ENCODE measurements at places on chromosomes 1 and 21.

- no peak for DNase-seq
These were observed at the start of gene SERINC2 for GRCh38 chr1:31412732-31413404. SERINC2 (plus strand) TSS chr1:31413213; CDS start chr1:31413266, 53 bp downstream.

GRCh38 chr1:25990702-25991395, 7.0 kb downstream of the PAFAH2 start:
- peak; percentile 68 for DNase-seq

GRCh38 chr1:3480369-3480719, 25.9 kb downstream of the ARHGEF16 start:
- DNase-seq, result no peak

GRCh38 chr1:89550995-89551394, 26.4 kb downstream of the LRRC8B start:
- DNase-seq, result no peak

- no peak for DNase-seq
These were observed 20.4 kb downstream of the SSX2IP start for GRCh38 chr1:84669831-84670230.

DNA sequence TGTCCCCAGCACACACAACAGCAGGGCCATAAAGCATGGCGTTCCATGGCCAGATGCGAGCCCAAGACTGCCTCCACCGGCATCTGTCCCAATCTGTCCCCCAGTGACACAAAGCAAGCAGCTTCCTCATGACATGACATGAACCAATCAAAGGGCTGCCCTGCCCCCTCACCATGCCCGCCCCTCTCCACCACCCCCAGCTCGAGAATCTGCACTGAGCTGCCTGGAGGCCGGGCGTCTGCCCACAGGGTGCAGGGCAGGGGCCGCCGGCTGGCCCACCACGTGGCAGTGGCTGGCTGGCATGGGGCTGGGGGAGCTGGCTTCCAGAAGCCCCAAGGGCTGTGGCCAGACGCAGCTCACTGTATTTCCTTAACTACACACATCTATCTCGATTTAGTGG, 27.8 kb downstream of the WNT9A start:
- no peak for DNase-seq

DNA sequence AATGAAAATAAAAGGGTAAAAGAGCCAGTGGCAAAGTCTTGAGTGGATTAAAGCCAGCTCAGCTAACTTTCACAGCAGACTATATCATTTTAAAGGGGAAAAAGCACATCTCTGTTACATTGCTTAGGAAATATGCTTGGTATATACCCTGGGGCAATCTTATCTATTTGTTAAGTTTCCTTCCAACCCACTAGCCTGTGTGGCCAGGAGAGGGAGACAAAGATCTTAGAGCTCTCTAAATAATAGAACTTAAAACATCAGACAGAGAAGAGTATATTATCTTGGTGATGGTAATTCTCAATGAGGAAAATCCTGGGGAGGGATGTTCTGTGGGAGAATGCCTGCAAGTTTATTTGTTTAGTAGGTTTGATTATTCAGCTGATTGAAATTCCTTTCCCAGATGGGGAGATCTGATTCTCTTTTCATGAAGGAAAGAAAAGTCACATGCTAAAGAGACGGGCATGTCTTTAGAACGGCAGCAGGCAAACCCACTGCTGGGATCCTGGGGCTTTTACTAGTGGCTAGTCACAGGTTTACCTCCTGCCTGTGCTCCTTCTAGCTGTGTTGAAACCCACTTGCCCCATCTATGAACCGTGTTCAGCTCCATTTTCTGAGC, 3.6 kb downstream of the KCNE2 start:
- peak; percentile 56 for DNase-seq

GRCh38 chr1:244118109-244118761, 67.2 kb downstream of the ZBTB18 start:
- no peak for DNase-seq

GRCh38 chr21:35697321-35697808, 363.0 kb downstream of the SETD4 start:
- DNase-seq, result no peak

DNA sequence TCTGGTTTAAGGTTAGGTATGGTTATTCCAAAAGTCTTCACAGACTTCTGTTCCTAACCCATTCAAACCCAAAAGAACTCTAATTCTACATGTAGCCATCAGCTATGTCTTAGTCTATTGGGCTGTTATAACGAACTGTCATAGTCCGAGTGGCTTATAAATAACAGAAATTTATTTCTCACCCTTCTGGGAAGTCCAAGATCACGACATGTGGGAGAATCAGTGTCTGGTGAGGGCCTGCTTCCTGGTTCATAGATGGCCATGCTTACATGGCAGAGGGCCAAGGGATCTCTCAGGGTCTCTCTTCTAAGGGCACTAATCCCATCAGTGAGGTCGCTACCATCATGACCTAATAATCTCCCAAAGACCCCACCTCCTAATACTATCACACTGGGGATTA, 103.0 kb upstream of the PPP2R5A start:
- no peak for DNase-seq

- no peak for DNase-seq
These were observed 3.4 kb downstream of the HCRTR1 start for GRCh38 chr1:31620631-31621497.

DNA sequence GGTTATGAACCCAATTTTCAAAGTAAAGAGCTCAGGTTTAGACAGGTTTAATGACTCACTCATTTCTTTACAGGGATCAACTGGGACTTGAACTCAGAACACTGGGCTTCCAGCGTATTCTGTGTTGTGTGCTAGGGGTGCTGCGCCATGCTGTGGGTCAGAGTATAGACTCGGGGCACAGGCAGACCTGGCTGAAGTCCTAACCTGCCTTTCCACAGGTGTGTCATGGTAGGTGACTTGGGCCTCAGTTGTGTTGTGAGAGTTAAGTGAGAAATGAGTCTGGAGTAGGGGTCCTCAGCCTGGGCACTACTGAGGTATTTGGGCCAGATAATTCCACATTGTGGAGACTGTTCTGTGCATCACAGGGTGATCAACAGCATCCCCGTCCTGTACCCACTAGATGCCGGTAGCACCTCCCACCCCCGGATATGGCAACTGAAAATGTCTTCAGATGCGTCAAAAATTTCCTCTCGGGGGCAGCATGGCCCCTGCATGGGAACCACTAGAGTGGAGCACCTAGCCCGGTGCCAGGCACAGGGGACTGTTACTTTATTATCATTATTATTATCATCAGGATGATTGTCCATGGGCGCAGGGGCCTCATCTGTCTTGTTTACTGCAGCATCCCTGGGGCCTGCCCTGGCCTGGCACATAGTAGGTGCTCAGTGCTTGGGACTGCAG, 575.5 kb downstream of the PTPRU start:
- DNase-seq, result no peak

DNA sequence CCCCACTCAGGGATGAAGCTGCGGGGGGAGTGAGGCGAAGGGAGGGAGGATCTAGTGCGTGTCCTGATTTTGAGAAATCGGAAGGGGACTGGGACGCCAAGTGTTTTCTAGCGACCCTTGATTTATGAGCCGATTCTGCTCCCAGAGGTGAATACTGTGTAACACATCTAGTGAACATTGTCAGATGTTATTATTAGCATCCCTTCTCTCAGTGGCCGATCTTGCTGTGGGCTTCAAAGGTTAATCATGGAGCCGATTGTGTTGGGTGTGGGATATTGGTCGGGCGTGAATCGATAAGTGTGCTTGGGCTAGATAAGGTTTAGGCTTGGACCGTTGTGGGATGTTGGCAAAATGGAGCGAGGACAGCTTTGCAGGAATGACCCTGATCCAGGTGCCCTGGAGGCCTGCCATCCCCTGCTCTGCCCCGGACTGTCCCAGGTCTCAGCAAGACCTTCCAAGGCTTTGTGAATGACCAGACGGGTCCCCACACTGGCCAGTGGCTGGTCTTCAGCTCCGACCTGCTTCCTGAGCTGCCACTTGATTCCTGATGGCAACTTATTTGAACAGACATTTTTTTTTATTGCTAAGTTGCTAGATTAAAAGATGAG, 2.2 kb downstream of the AJAP1 start:
- DNase-seq, result no peak

DNA sequence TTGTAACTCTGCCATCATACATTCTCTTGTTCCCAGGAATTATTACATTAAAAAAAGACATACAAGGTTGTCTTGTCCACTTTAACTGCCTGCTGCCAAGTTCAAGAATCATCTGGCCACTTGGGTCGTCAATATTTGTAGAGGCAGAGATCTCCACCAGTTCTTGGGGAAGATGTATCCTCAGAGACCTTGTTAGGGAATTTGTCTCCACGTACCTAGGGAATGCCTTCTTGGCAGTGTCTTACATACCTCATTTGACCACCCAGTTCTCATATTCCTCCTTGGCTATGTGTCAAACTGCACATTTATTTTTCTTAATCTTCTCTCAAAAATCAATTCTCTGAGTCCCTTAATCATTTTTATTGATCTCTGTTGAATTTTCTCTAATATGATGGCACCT, 266.0 kb downstream of the SPATA17 start:
- no peak for DNase-seq

- DNase-seq, result no peak
These were observed 45.8 kb downstream of the SLC25A24 start for GRCh38 chr1:108154314-108154713.

GRCh38 chr1:14366091-14367018, 232.1 kb upstream of the KAZN start:
- DNase-seq, result no peak

- DNase-seq, result no peak
These were observed 31.9 kb upstream of the RGS21 start for GRCh38 chr1:192284927-192285326.

- no peak for DNase-seq
These were observed 6.3 kb downstream of the JMJD4 start for GRCh38 chr1:227728892-227729143.

All from CD4-positive, alpha-beta T cell treated with Interleukin-4 for 4 hours (primary cell).